Placental pericyte (primary cell): ENCODE measurements at places on chromosomes 2 and 18. TPM values are rescaled to one million over a fixed set of nuclear protein-coding genes. Genes with fewer than 3 reads are reported as not detected.

Gene LYPD6B
- total RNA-seq: 5.4 and 12.5 TPM in 2 replicates

Gene SLC40A1
- total RNA-seq: 0.86 and 3.3 TPM in 2 replicates

Gene MRO
- not detected in 2 replicates for total RNA-seq

Gene EN1
- total RNA-seq: not detected in 2 replicates

Gene C18orf54
- total RNA-seq: 0.66 and 8.9 TPM in 2 replicates

Gene YES1
- 53.8 and 82.8 TPM in 2 replicates for total RNA-seq

Gene TMEM169
- 0.14 TPM in 1 of 2 replicates, not detected in the other for total RNA-seq

Gene LHCGR
- total RNA-seq: not detected in 2 replicates

Gene RTP5
- not detected in 2 replicates for total RNA-seq

Gene HTR2B
- total RNA-seq: 11.7 and 68.9 TPM in 2 replicates

Gene CYTIP
- total RNA-seq: not detected in 2 replicates

Gene CYP1B1
- 11.5 and 70.2 TPM in 2 replicates for total RNA-seq

Gene TRABD2A
- 1.8 and 2.6 TPM in 2 replicates for total RNA-seq

Gene LBX2
- 1.9 and 3.1 TPM in 2 replicates for total RNA-seq

Gene FZD7
- 19.0 and 31.8 TPM in 2 replicates for total RNA-seq

Gene SCN1A
- not detected in 2 replicates for total RNA-seq

Gene UCN
- 0.86 and 1.1 TPM in 2 replicates for total RNA-seq

Gene CFC1
- not detected in 2 replicates for total RNA-seq

Gene TGFA
- not detected in 2 replicates for total RNA-seq

Gene ADRA2B
- total RNA-seq: not detected in 2 replicates

Gene UGT1A10
- total RNA-seq: 0.22 TPM in 1 of 2 replicates, not detected in the other

Gene SP5
- total RNA-seq: not detected in 2 replicates

Gene MOCOS
- total RNA-seq: 4.9 and 24.9 TPM in 2 replicates

Gene SFT2D3
- total RNA-seq: 4.4 and 8.2 TPM in 2 replicates

Gene RNU2-63P
- total RNA-seq: not detected in 2 replicates

Gene UGT1A4
- total RNA-seq: not detected in 2 replicates

Gene CTIF
- total RNA-seq: 32.4 and 35.2 TPM in 2 replicates

Gene SCN9A
- 3.3 and 60.1 TPM in 2 replicates for total RNA-seq

Gene CCDC148
- total RNA-seq: under 0.01 and 0.86 TPM in 2 replicates

Gene MDH1B
- total RNA-seq: 0.43 and 1.3 TPM in 2 replicates

Gene CROCC2
- not detected in 2 replicates for total RNA-seq

Gene ALPI
- not detected in 2 replicates for total RNA-seq

Gene CD28
- not detected in 2 replicates for total RNA-seq

Gene ST8SIA5
- 0.43 TPM in 1 of 2 replicates, not detected in the other for total RNA-seq

Gene MC5R
- not detected in 2 replicates for total RNA-seq
